ENCODE measurements at places on chromosomes 13 and 19.
A peak's percentile ranks its signal among the peaks of the same experiment; 100 is the strongest.

- DNase-seq, result no peak
Measured at GRCh38 chr19:40521276-40521675, 54.5 kb downstream of the SPTBN4 start.

GRCh38 chr19:48258350-48258749, 2.6 kb upstream of the CARD8 start:
- DNase-seq, result no peak

DNA sequence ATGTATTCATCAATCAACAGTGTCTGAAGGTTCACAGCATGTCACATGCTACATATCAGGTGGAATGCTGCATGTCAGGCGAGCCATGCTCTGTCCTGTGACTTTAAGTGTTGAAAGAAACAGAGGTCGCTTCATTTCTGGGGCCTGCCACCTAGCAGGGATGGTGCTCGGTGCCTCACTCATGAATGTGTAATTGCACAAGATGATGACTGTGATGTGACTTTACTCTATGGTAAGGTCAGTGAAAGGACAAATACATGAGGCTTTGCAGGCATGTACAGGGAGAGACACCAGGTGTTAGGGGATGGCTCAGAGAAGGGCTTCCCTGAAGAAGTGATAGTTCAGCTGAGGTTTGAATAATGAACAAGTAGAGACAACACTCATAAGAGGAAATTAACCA, 66.7 kb downstream of the FRY start:
- DNase-seq, result no peak

- no peak for DNase-seq
Measured at GRCh38 chr13:46721054-46721453, 75.9 kb downstream of the ESD start.

GRCh38 chr13:87940776-87941175, 269.6 kb downstream of the SLITRK5 start:
- no peak for DNase-seq

DNA sequence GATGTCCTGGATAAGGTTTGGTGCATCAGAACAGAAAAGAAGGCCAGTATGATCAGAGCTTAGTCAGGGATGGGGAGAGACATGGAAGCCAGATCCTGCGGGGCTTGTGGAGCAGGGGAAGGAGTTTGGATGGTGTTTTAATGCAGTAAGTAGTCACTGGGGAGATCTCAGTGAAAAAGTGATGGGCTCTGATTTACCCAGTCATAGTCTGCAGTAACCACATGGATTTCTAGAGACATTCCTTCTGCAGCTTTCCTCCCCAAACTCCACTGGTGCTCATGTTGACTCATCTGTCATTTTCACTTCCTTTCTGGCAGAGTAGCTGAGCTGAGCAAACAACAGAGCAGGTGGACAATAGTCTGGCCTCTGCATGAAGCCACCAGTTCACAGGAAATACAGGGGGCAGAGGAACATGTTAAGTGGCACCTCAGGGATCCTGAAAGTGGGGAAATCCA, 144.1 kb downstream of the DPF1 start:
- no peak for DNase-seq

GRCh38 chr13:96025283-96025682, 27.9 kb downstream of the UGGT2 start:
- no peak for DNase-seq

DNA sequence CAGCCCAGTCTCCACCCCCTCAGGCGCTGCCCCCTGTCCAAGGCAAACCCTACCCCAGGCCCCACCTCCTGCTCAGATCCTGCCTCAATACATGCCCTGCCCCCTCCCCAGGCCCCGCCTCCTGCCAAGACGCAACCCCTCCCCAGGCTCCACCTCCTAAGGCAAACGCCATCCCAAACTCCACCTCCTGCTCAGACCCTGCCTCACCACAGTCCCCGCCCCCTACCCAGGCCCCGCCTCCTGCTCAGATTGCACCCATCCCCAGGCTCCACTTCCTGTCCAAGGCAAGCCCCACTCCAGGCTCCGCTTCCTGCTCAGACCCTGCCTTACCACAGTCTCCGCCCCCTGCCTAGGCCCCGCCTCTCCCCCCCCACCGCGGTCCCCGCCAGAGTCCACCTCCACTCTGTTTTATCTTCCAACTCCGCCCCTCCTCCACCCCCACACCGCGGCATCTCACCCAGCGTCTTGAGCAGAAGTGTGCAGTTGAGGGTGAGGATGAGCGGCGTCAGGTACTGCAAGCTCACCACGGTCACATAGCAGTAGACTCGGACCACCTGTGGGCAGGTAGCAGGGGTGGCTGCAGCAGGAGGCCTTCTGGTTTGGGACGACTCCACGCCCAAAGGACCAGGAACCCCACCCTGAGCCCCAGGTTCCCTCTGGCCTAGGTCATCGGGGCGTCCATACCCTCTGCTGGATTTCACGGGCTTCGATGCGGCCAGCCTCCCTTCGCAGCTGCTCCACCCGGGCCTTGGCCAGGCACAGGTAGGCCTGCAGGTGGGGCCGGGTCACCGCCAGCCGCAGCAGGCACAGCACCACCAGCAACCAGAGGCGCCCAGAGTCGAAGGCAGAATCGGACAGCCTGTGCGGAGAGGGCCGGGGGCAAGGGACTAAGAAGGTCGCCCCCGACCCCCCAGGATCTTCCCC, 17.7 kb downstream of the TMEM161A start:
- DNase-seq, result peak; percentile 12

GRCh38 chr19:10544242-10544752, 593 bp downstream of the ATG4D start:
- DNase-seq, result no peak

DNA sequence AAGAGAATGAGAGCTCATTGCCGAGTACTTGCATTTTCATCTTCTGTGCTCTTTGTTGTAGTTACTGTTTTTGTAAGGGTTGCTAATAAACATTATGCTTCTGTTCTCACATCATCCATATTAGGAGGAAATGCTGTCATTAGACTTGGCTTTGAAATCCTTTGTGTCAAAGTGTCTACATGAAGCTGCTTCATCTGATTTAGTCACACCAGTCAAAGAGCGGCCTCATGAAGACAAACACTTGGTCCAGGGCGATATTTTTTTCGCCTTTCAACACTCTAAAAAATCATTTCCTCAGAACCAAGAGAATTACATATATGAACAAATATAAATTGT, 105.0 kb downstream of the SPRY2 start:
- DNase-seq, result no peak

GRCh38 chr13:23510979-23511735, 59.1 kb upstream of the TNFRSF19 start:
- no peak for DNase-seq

GRCh38 chr13:110450016-110450900, 111.3 kb downstream of the RAB20 start:
- no peak for DNase-seq

GRCh38 chr13:80558074-80558473, 217.1 kb upstream of the SPRY2 start:
- no peak for DNase-seq

- no peak for DNase-seq
Measured at GRCh38 chr13:106911627-106912026, 343.7 kb upstream of the ARGLU1 start.

GRCh38 chr19:19749908-19750841, 17.3 kb upstream of the ZNF14 start:
- DNase-seq, result no peak

GRCh38 chr13:91162589-91162988, 184.9 kb upstream of the MIR17HG start:
- DNase-seq, result no peak

DNA sequence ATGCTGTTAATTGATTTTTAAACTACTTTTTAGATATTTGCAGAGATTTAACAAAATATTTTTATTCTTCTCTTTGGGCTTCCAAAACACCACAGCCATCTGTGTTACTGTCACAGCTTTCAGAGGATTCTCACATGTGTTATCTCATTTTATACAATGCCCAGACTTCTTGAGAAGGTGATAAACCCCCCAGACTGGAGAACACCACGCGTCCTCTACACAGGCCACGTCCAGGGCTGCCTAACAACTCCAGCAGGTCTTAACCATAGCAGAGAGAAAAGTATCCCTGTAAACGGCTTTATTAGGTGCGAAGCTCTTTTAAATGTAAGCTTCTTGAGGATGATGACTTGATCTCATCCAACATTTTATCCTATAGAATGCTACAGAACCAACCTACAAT, 2.0 kb downstream of the GPR183 start:
- DNase-seq, result no peak

DNA sequence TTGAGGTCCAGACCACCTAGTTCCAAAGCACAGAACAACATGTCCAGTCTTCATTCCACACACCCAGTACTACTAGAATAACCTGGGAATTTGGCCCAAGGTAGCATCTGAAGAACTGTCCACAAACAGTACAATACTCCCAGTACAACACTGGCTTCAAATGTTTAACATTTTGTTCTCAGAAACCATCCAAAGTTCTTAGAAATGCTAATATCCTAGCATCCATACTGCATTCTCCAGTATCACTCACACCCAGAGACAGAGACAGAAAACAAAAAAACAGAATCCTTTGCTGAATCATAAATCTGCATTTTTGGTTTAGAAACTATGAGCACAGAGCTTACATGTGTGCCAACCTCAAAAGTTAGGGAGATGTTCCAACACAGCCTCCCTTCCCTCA, 490.8 kb downstream of the FOXO1 start:
- DNase-seq, result no peak

- DNase-seq, result no peak
Measured at GRCh38 chr19:31001991-31002390, 347.2 kb downstream of the TSHZ3 start.

DNA sequence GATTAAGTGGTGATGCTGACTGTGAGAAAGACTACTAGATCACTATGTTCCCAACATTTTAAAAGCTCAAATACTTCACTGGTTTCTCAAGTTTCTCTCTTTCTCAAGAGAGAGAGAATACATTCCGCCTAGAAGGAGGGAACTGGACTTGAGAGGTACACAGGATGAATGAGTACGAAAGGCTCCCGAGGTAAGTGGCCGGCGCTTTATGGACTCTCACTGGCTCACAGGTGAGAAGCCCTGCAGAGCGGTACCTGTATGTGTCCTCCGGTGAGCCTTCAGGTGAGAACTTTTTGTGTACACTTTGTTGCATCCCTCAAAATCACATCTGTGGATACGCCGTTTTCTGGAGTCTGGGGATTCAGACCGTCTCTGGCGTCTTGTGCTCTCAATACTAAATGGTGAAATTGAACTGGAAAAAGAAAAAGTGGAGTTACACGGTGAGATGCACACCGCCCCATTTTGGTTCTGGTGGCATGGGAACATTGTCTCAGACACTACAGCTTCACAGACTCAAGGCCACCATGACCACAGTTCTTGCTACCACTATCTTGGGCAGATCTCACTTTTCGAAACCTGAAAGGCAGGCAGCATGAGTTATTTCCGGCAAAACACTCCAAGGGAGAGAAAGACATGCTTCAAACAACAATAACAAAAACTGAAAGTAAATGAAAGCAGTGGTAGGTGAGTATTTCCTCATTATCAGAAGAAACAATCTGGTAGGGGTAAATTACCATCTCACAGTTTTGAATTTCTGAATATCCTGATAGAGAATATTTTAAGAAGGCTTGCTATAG, 418.9 kb downstream of the KLF12 start:
- DNase-seq, result no peak

DNA sequence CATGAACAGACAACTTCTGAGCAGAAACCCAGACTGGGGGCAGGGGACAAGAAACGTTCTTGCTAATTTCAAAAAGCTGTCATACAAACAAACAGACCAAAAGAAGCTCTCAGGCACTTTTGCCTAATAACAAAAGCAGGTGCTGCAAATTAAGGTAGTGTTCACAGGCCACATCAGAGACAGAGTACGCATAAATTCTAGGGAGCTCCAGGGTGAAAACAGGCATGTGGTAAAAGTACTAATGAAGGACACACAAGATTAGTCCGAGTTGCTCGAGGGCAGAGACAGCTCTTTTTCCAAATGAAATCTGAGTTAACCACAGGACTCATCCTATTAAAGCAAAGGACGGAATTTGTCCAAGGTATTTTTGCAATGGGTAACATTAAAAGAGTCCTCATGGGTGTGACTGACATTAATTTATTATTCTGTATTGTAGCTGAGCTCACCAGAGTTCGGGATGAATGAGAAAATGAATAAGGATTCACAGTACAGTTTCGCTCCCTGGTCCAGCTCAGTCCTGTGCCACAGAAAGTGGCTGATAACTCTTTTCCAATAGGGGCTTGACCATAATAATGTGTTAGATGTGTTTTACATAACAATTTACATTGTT, 197.3 kb downstream of the LHFPL6 start:
- DNase-seq, result no peak

Data from anterior cingulate cortex (tissue), 58 donors.